IMR-90 (cell line): ENCODE measurements at places on chromosomes 7 and 10. TPM values are rescaled to one million over a fixed set of nuclear protein-coding genes. Genes with fewer than 3 reads are reported as not detected.

CPA2 gene
- not detected in 2 replicates for total RNA-seq

DMBT1 gene
- under 0.01 TPM in 1 of 2 replicates, not detected in the other for total RNA-seq

TAS2R5 gene
- total RNA-seq = under 0.01 and 0.36 TPM in 2 replicates

MYL10 gene
- total RNA-seq = not detected in 2 replicates

- peak overlapping the region; percentile 14; the same call in 1 of the 2 replicates for H3K27ac ChIP-seq
- peaks cover 4% of the 10 kb centered on the region; the same call in 1 of the 2 replicates for H3K4me1 ChIP-seq
- DNase-seq = peak; percentile 98
- H3K27me3 ChIP-seq = no peaks in the 10 kb centered on the region
- H3K36me3 ChIP-seq = no peaks in the 10 kb centered on the region
Observed at GRCh38 chr7:94056796-94057207, 52.6 kb upstream of the BET1 start.

DNA sequence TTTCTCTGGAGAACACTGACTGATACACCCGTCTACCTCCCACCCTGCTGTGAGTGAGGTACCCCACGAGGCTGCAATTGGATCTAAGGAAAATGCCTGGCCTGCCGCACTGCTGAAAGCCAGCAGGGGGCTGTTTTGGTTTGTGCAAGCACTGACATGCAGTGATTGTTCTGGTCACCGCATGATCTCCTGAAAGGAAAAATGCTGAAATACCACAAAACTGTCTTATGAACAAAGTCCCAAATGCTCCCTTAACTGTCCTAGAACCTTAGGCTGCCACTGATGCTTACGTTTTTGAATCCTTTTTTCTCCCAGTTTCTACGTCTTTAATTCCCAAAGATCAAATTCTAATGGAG lies 132.7 kb downstream of the JCAD start:
- H3K27ac ChIP-seq = no peak overlapping the region
- DNase-seq = peak; percentile 73
- H3K4me1 ChIP-seq = peaks cover 4% of the 10 kb centered on the region; the same call in 1 of the 2 replicates
- H3K27me3 ChIP-seq = peaks cover 14% of the 10 kb centered on the region
- no peaks in the 10 kb centered on the region for H3K36me3 ChIP-seq

DNA sequence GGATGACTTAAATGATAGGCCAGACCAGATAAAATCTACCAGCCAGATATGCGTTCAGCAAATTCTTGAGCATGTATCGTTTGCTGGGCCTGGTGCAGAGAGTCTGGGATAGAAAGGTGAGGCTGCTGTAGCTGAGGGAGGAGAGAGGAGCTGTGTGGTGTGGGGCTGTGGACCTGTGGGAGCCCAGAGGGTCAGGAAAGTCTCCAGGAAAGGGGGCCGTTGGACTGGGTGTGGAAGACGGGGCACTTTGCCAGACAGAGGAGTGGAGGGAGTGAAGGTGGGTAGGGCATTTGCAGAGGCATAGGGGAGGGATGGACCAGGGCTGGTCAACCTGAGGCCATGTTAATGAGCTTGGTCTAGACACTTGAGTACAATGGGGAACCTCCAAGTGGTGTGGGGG lies 124.7 kb upstream of the UNC5B start:
- no peaks in the 10 kb centered on the region for H3K4me1 ChIP-seq
- H3K36me3 ChIP-seq = no peaks in the 10 kb centered on the region
- no peak overlapping the region for H3K27ac ChIP-seq
- DNase-seq = no peak
- no peak overlapping the region for H3K4me3 ChIP-seq
- H3K27me3 ChIP-seq = peaks cover 9% of the 10 kb centered on the region; the same call in 1 of the 2 replicates

- peaks cover 6% of the 10 kb centered on the region for H3K36me3 ChIP-seq
- H3K4me3 ChIP-seq = no peak overlapping the region
- H3K27me3 ChIP-seq = no peaks in the 10 kb centered on the region
- H3K27ac ChIP-seq = no peak overlapping the region
- peaks cover 4% of the 10 kb centered on the region; the same call in 1 of the 2 replicates for H3K4me1 ChIP-seq
Observed at GRCh38 chr10:24501056-24501711, 222.5 kb downstream of the ARHGAP21 start.

DNA sequence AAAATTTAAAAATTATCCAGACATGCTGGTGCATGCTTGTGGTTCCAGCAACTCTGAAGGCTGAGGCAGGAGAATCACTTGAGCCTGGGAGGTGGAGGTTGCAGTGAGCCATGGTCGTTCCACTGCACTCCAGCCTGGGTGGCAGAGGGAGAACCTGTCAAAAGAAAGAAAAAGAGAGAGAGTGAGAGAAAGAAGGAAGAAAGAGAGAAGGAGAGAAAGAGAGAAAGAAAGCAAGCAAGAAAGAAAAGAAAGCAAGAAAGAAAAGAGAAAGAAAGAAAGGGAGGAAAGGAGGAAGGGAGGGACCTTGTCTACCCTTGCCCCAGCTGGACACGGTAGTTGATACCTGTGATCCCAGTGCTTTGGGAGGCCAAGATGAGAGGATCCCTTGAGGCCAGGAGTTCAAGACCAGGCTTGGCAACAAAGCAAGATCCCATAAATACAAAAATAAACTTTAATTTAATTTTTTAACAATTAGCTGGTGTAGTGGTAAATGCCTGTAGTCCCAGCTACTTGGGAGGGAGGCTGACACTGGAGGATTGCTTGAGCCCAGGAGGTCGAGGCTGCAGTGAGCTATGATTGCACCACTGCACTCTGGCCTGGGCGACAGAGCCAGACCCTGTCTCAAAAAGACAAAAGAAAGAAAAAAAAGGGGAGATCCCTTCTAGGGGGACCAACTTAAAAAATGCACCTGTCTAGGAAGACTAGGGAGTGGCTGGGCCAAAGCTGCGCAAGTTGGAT lies 9.2 kb downstream of the NYAP1 start:
- no peak overlapping the region for H3K4me3 ChIP-seq
- no peaks in the 10 kb centered on the region; the same call in 1 of the 2 replicates for H3K4me1 ChIP-seq
- H3K27me3 ChIP-seq = peaks cover 19% of the 10 kb centered on the region; the same call in 1 of the 2 replicates

- H3K27ac ChIP-seq = no peak overlapping the region
- H3K4me1 ChIP-seq = no peaks in the 10 kb centered on the region
- H3K4me3 ChIP-seq = no peak overlapping the region
Observed at GRCh38 chr7:142720172-142720773, 29.0 kb upstream of the PRSS1 start.

DNA sequence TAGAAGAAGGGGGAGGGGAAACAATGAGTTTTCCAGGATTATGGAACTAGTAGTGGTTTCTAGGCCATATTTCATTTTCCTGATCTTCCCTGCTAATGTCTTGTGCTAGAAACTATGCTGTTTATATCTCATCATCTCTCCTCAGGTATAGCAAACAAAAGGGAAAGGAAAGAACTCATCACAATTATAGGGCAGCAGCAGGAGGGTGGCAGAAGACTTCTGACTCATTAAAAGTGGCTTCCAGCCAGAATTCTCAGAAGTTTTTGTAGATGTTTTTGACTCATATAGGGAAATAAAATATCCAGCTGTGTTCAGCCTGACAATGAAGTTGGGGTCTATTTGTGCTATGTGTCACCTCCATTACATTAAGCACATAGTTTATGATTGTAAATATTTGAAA lies 6.5 kb downstream of the AHR start:
- H3K4me1 ChIP-seq = peaks cover 17% of the 10 kb centered on the region
- no peaks in the 10 kb centered on the region for H3K27me3 ChIP-seq
- H3K27ac ChIP-seq = no peak overlapping the region
- H3K36me3 ChIP-seq = peaks cover 2% of the 10 kb centered on the region; the same call in 1 of the 2 replicates
- H3K4me3 ChIP-seq = no peak overlapping the region

DNA sequence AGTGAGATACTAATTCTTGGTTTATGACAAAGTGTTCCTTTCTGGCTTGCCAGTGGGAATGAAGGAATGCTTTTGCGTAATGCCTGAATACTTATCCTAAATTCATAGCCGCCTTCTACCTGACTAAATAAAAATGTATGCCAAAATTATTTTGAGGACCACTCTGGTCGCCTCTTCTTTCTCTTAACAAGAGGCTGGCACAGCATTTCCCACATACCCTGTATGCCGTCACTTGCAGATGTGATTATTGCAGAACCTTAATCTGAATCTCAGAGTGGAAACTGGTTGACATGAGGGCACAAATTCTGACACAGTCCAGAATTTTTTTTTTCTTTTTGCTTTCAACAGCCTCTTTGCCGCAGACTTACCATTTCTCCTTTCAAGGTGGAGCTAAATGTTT lies 124.6 kb upstream of the GLCCI1 start:
- H3K36me3 ChIP-seq = no peaks in the 10 kb centered on the region
- H3K27ac ChIP-seq = no peak overlapping the region
- H3K27me3 ChIP-seq = no peaks in the 10 kb centered on the region
- H3K4me1 ChIP-seq = 0 out of 2 replicates have a peak, but pooled peaks cover 1% of the 10 kb centered on the region
- DNase-seq = no peak
